ENCODE measurements at places on chromosomes 4 and X. TPM values are rescaled to one million over a fixed set of nuclear protein-coding genes. Genes with fewer than 3 reads are reported as not detected.

SLIT2 gene
- 28.7 TPM for total RNA-seq

- no peak for DNase-seq
Measured at GRCh38 chr4:188434643-188435042, 295.4 kb downstream of the TRIML1 start.

DNA sequence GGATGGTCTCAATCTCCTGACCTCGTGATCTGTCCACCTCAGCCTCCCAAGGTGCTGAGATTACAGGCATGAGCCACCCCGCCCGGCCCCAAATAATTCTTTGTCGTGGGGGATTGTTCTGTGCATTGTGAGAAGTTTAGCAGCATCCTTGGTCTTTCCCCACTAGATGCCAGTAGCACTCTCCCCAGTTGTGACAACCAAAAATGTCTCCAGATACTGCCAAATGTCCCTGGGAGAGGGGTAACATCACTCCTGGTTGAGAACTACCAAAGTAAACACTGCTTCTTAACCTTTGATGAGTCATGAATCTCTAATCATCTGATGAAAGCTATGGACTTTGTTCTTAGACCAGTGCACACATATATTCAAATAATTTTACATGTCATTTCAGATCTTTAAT lies 90.7 kb upstream of the BRS3 start:
- peak; percentile 85 for DNase-seq

MAOB gene
- total RNA-seq = not detected

DNA sequence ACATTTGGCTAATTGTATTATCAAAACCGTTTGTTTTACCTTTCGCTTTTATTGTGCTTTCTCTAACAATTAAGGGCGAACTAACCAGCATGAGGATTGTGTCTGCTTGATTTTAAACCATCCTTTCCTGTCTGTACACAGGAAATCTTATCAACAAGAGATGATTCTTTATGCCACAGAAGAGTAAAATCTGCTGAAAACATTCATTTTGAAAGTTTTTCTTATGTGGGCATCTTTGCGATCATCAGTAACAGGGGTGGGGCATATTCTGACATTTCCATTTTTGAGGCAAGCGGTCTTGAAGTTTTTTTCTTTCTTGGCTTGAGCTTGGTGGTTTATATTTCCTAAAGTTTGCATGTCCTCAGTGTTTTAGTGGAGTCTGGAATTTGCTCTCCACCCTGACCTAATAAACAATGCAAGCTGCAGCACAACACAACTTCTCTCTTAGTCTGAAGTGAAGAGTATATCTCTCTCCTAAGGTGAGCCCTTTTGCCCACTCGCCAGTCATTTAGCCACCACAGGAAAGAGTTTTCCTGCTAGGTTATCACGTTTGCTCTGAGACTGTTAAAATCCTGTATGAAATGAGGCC lies 26.6 kb downstream of the NFKB1 start:
- DNase-seq = no peak

- DNase-seq = no peak
Measured at GRCh38 chr4:151743894-151744293, 16.9 kb downstream of the GATB start.

- DNase-seq = peak; percentile 18
Measured at GRCh38 chrX:72394518-72395170, 88.9 kb upstream of the CITED1 start.

DNA sequence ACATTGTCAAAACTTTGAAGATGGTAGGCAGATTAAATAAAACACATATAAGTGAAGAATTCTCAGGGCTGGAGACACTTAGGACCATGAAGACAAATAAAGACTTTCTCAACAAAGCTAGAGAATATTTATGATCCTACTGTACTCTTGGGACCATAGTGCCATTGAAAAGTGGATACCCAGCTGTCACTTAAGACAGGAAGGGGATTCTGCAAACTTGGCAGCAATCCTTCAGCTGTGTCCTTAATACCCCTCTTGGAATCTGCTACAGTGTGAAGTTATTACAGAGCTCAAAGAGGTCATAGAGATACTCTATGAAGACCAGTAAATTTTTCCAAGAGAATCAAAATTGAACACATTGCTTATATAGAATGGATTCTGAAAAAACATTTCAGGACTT lies 24.3 kb downstream of the PDE5A start:
- no peak for DNase-seq
